ENCODE measurements at places on chromosomes 4 and X.

DNA sequence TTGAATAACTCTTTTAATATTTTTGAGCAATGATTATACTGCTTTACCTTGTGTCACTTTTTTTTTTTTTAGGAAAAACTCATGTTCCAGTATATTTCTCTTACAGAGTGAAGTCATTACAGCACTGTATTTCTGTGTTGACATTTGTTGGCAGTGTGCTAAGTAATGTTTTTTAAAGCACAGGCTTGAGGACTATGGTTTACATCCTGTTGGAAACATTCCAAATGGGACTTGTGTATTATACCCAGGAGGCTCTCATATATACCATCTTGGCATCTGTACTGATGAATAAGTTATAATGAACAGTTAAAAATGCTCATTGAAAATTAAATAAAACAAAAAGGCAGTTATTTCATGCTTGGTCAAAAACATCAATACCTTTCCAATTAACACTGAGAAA lies 33.8 kb downstream of the CEP44 start:
- DNase-seq = no peak

DNA sequence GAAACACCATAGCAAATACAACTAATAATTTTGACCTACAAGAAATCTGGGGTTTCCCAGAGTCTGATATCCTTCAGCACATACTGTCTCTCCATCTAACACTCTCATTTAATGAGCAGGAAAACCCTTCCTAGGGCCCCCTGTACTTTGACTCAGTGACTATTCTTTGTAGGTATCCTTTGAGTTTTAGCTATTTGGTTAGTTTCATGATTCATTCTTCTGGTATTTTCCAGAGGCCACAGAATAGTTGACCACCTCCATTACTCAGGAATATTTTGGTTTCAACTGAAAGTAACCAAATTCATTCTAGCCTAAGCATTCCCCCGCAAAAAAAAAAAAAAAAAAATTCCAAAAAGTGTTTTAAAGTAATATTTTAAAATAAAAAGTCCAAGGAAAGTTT lies 140.0 kb downstream of the IDS start:
- DNase-seq = no peak

GRCh38 chr4:95122001-95122400 lies 364.2 kb downstream of the BMPR1B start:
- DNase-seq = no peak

DNA sequence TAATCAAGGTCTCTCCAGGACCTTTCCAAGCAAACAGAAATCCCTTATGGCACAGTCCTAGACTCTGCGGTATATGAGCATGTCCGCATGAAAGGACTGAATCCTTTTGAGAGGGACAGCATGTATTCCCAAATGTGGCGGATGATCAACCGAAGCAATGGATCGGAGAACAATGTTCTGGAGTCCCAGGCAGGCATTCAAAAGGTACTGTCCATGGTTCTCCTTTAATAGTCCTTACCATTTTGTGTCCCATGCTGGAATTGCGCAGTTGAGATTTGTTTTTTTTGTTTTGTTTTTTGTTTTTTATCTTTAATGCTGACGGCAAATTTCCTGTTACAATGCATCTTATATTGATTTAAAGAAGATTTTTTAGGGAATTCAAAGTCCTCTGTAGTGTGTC lies 313.3 kb upstream of the ATOH1 start:
- no peak for DNase-seq

- no peak for DNase-seq
Observed at GRCh38 chr4:185801471-185801870, 10.5 kb downstream of the SORBS2 start.

DNA sequence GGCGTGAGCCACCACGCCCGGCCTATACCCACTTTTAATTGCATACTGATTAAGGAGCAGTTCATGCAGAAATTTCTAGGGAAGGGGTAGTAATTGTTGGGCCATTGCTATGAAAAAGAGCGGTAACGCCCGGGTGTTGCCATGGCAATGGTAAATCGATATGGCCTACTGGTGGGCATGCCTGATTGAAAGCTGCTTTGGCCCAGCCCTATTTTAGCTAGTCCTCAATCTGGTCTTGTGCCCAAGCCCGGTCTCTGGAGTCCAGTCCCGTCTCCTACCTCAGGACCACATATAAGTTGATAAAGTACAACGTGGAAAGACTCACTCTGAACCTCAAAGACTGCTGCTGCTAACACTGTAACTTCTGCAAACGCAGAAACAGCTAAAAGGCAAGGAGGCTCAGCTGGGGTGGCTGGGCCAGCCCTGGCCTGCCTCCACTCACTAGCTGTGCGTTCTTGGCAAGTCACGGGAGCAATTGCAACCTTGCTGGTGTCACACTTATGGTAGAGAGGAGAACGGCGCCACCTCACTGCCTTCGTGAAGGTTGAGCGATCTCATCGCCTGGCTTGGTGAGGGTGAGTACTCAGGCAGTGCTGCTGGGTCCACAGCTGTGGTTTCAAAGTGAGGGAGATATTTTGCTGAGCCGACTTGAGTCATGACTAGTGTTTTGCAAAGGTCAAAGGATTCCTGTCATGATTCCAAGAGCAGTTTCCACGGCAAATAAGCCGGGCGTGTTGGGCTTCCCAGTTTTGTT lies 57.0 kb upstream of the GRPEL1 start:
- DNase-seq = no peak

DNA sequence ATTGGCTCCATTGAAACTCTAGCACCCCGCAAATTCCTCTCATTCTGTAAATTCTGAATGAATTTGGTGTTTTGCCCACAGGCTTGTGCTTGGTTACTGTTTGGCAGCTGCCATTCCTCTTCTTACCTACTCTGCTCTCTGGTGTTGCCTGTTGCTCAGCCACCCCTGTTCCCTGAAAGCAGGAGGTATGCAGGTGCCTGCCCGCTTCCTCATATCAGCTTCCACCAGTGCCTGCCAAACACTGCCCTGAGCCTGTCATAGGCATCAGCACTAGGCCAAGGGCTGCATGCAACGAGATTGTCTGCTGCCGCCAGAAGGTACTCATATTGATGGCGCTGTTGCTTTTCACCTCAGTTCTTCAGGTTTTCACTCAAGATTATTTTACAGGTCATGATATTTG lies 978.1 kb downstream of the C4orf33 start:
- DNase-seq = no peak

DNA sequence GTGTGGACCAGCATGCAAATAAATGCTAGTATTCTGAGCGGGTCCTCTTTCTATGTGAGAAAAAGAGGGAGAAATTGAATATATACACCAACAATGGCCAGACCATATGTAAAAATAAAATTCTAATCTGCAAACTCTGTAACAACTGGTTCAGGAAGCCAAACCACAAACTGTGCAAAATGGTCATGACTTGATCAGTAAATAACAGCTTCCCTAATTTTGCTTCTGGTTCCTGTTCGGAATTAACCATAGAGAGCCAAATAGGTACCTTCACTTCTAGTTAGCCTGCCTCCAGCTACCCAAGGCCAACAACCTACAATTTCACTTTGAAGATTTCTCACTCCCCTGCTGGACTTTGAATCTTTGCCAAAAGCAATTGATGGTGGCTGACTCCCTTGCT lies 1313.2 kb downstream of the ADGRL3 start:
- no peak for DNase-seq

DNA sequence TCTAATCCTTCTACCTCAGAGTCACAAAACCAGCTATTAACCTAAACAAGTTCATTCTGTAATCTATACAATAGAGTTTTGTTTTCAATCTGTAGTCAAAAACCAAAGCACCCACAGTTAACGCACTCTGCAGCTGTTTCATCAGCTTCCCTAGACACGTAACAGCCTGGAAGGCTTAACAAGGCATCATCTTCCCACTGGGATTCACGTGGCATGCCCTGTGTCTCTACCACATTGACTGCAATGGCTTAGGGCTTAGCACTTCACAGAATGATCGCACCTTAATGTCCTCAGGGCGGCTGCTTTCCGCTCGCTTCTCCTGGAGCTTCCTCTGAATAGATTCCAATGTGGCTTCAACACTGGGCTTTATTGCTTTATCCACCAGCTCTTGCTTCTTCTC lies 49.7 kb upstream of the NAP1L5 start:
- no peak for DNase-seq

DNA sequence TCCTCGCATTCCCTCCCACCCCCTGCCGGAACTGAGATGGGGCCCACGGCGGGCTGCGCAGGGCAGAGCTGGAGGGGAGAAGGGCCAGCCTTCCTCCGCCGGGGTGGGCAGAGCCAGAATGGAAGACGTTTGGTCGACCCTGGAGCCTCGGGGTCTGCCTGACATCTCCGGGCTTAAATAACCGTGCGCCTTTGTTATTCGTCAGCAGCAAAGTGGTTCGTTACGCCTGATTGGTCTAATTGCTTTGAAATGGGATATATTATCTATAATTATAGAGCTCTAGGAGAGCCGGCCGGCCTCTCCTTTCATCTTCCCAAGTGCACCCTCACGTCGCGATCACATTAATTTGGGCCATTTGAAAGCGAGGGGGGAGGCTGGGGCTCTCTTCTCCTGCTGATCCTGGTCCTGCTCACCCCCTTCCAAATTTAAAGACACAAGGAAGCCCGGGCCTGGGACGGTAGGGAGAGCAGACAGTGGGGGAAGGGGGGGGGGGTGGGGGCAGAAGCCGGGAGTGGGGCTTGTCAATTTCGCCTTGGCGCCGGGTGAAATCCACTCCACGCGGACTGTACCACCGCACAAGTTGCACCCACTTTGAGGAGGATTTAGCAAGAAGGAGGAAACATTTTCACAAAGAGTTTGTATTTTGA lies 4.7 kb upstream of the MSX1 start:
- DNase-seq = no peak

GRCh38 chrX:11445540-11445939 lies 152.3 kb downstream of the AMELX start:
- no peak for DNase-seq

- DNase-seq = no peak
Observed at GRCh38 chr4:5711479-5712184, 631 bp downstream of the EVC start.

DNA sequence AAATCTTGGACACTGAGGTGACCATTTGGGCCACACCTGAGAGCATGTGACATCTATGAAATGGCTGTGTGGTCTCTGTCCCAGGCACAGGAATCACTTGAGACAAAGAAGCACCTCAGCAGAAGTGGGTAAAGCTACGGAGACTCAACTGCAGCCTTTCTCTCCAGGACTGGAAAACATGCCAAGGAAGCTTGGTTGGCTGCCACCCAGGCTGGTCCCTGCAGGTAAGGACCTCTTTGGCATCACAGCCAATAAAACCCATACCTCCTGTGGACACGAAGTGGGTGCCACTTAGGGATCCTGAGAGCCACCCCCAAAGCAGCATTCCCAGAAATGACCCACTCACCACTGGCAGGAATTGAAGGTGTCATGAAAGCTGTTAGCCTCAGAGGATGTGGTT lies 74.6 kb downstream of the LEF1 start:
- no peak for DNase-seq

DNA sequence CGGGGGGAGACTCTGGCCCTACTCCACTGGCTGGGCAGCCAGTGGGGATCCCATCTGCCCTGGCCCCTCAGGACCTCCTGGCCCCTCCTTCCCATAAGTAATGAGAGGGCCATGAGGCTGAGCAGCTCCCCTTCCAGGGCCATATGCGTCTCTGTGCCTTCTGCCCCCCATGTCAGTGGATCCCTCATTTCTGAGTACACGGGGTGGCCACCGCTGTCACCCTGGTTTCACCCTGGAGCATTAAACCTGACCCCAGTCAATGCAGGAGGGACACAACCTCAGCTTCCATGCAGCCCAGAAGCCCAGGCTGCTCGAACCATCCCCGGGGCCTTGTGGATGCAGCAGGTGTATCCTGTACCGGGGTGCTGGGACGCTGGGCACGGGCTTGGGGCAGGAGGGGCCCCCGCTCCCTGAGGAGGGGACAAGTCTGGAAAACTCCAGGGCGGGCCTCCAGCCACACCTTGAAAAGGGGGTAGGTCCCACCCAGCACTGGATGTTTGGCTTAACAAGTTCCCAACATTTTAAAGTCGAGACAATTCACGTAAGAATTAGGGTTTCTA lies 24.2 kb downstream of the ATP5ME start:
- DNase-seq = no peak

DNA sequence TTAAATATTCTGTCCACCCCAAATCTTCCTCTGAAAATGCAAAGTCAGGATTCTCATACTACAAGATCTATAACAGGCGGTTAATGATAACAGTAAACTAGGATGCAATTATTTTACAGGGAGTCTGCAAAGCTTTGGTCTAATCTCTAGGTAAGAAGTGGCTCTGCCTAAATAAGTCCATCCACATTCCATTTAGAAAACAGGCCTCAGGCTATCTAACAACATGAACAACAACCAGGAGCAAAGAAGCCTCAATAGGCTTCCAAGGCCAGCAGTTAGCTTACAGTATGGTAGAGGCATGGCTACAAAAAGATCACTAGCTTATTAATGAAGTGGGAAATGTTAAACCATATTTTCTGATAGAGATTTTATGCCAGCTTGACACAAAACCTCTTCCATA lies 6.4 kb downstream of the MAB21L2 start:
- no peak for DNase-seq

GRCh38 chrX:102067966-102068723 lies 57.3 kb upstream of the TCEAL2 start:
- peak; percentile 25 for DNase-seq

GRCh38 chr4:127134490-127134889 lies 498.3 kb upstream of the INTU start:
- DNase-seq = no peak

- DNase-seq = no peak
Observed at GRCh38 chr4:151129796-151130195, 30.4 kb downstream of the RPS3A start.

DNA sequence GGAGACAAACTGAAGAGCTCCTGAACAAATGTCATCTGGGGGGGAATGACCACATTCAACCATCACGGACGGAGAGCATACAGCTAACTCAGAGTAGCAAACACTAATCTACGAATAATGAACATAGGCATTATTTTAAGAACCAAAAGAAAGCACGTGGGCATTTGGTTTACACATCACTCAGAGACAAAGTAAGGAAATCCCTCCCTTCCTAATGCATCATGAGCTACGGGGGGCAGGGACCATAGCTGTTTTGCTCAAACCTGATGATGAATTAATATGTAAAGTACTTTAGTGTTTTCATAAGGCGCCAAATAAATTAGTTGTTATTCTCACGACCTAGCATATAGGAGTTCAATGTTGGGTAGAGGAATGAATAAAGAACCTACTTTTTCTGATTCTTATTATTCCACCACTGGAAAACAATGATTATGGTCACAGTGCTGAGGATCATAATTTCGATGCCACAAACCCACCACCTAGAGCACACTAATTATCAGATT lies 11.7 kb upstream of the TMEM156 start:
- DNase-seq = peak; percentile 32

DNA sequence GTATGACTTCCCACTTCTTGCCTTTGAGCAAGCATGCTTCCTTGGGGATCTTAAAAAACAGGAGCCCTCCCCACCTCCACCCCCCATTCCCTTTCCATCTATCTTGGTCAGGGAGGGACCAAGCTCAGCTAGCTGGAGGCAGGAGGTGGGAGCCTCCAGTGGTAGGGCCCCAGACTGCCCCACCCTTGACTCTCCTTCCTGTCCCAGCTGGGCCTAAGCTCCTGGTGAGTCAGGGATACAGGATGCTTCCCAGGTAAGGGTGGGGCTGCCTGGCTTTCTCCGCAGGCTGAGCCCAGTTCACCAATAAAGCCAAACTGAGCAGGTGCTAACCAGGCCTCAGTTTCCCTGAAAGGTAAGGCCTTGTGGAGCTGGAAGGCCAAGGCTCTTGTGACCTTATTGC lies 15.2 kb downstream of the EFNB1 start:
- DNase-seq = no peak

GRCh38 chrX:3514996-3515395 lies 168.5 kb upstream of the MXRA5 start:
- no peak for DNase-seq

Data from activated naive CD4-positive, alpha-beta T cell treated with anti-CD3 and anti-CD28 coated beads, Interleukin-2, amount 10 ng/mL, durations not matched to agents 7 days and 5 days (primary cell).